ENCODE measurements at places on chromosomes 1 and 21. TPM values are rescaled to one million over a fixed set of nuclear protein-coding genes. Genes with fewer than 3 reads are reported as not detected.

SPATA45 gene
- not detected for polyA plus RNA-seq

SLC1A7 gene
- polyA plus RNA-seq = not detected

SPRR2G gene
- not detected for polyA plus RNA-seq

CCDC185 gene
- not detected for polyA plus RNA-seq

LCE6A gene
- not detected for polyA plus RNA-seq

CLIC6 gene
- polyA plus RNA-seq = 0.12 TPM

OR10J1 gene
- not detected for polyA plus RNA-seq

WDR64 gene
- polyA plus RNA-seq = 0.22 TPM

WDR47 gene
- polyA plus RNA-seq = 6.4 TPM

MYCL gene
- 0.05 TPM for polyA plus RNA-seq

FAM177B gene
- polyA plus RNA-seq = not detected

RGS2 gene
- polyA plus RNA-seq = 14.4 TPM

SLC6A17 gene
- not detected for polyA plus RNA-seq

OR2T10 gene
- not detected for polyA plus RNA-seq

TMPRSS15 gene
- polyA plus RNA-seq = not detected

SPRR1A gene
- polyA plus RNA-seq = not detected

Measured in naive thymus-derived CD4-positive, alpha-beta T cell (primary cell).